ENCODE measurements at places on chromosomes 2 and 18.
A peak's percentile ranks its signal among the peaks of the same experiment; 100 is the strongest.

DNA sequence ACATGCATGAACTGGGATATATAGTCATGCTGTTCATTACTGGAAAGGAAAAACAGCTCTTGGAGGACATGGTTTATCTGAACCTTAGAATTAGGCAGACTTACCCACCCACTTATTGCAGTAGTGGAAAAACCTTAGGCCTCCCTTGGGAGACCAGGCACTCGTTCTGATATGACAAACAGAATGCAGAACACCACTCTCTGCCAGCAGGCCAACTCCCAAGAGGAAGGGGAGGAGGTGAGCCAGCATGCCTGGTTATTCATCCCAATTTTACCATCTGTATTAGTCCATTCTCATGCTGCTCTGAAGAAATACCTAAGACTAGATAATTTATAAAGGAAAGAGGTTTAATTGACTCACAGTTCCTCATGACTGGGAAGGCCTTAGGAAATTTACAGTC lies 17.5 kb downstream of the C18orf63 start:
- no peak for DNase-seq

- DNase-seq: no peak
Measured at GRCh38 chr2:12054956-12055618, 308.7 kb downstream of the LPIN1 start.

GRCh38 chr2:37877457-37878315 lies 47.4 kb upstream of the RMDN2 start:
- peak; percentile 78 for DNase-seq

- peak; percentile 41 for DNase-seq
Measured at GRCh38 chr18:10291568-10291981, 162.9 kb upstream of the APCDD1 start.

- DNase-seq: no peak
Measured at GRCh38 chr2:10680214-10680613, 9.6 kb downstream of the NOL10 start.

DNA sequence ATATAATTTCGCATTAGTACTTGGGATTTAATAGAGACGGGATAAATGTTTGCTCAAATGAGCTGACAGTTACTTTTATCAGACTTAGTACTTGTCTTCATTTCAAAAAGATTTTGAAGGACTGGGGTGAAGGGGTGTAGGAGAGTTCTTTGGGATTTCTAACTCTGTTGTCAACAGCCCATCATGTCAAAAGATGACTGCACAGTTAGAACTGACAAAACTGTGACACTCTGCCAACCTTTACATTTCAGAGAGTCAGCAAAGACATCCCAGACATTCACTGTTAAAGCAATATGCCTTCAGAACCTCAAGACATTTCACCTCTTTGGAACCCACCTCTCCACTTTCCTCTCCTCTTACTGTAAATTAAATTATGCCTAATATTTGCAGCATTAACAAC lies 285.4 kb upstream of the SPHKAP start:
- no peak for DNase-seq

- peak; percentile 53 for DNase-seq
Measured at GRCh38 chr2:136384531-136385303, 266.8 kb upstream of the CXCR4 start.

DNA sequence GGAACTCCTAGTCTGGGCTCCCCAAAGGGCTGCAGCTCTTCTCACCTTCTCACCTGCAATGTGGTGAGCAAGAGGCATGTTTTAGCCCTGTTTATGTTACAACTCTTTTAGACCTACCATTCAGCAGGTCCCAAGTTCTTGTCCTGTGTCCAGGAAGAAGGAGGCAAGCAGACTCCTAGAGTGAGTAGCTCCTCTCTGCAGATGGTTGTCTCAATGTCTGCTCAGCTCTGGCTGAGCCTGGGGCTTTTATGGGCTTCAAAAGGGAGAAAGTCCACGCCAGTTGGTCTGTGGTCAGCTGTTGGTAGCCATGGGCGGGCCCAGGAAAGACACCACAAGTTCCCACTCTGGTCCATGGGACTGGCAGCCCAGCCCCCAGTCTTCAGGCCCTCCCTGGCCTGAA lies 148.1 kb upstream of the HS6ST1 start:
- DNase-seq: no peak

DNA sequence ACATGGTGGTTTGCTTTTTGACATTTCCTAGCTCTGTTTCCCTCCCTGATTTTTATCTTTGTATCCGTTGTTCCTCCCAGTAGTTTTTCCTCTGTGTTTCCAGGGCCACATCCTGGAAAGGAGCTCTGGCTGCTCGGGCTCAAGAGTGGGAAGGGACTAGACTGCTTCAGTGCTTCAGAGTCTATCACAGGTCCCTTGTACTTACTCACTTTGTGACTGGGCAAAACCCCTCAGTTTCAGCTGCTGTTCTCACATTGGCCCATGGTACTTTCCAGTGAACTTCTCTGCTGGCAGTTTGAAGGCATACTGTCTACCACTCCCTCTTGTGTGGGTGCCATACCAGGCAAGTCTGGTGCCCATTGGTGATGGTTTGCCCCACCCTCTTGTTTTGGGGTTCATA lies 7.5 kb upstream of the STAMBP start:
- no peak for DNase-seq

DNA sequence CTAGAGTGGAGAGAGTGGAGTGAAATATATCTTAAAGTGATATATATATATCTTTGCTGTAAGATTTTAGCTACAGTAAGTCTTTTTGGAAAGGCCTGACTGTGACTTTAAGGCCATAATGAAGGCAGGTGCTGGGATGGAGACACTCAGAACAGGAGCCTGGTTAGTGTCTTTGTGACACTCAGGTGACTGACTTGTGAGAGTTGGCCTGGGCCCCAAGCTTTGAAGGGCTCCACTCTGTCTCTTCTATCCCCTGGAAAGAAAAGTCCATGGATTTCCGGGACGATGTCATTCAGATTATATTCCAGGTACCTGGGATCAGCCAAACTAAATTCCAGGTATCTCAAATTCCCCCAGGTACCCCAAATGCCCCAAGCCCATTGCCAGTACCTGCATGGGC lies 276.6 kb downstream of the PDE11A start:
- DNase-seq: no peak

GRCh38 chr2:109124982-109125592 lies 3.9 kb upstream of the SH3RF3 start:
- no peak for DNase-seq

- DNase-seq: peak; percentile 78
Measured at GRCh38 chr2:121722479-121722878, 14.2 kb downstream of the NIFK start.

- peak; percentile 76 for DNase-seq
Measured at GRCh38 chr2:164739966-164740365, 101.7 kb downstream of the COBLL1 start.

- peak; percentile 28 for DNase-seq
Measured at GRCh38 chr18:55534547-55534946, 53.4 kb downstream of the TCF4 start.

- peak; percentile 61 for DNase-seq
Measured at GRCh38 chr2:61887717-61888266, 664 bp downstream of the CCT4 start.

- peak; percentile 89 for DNase-seq
Measured at GRCh38 chr2:61763605-61764034, 90.2 kb downstream of the FAM161A start.

GRCh38 chr2:8954990-8955389 lies 48.5 kb downstream of the MBOAT2 start:
- DNase-seq: no peak

GRCh38 chr2:207188626-207189419 lies 23.1 kb upstream of the KLF7 start:
- DNase-seq: peak; percentile 78

DNA sequence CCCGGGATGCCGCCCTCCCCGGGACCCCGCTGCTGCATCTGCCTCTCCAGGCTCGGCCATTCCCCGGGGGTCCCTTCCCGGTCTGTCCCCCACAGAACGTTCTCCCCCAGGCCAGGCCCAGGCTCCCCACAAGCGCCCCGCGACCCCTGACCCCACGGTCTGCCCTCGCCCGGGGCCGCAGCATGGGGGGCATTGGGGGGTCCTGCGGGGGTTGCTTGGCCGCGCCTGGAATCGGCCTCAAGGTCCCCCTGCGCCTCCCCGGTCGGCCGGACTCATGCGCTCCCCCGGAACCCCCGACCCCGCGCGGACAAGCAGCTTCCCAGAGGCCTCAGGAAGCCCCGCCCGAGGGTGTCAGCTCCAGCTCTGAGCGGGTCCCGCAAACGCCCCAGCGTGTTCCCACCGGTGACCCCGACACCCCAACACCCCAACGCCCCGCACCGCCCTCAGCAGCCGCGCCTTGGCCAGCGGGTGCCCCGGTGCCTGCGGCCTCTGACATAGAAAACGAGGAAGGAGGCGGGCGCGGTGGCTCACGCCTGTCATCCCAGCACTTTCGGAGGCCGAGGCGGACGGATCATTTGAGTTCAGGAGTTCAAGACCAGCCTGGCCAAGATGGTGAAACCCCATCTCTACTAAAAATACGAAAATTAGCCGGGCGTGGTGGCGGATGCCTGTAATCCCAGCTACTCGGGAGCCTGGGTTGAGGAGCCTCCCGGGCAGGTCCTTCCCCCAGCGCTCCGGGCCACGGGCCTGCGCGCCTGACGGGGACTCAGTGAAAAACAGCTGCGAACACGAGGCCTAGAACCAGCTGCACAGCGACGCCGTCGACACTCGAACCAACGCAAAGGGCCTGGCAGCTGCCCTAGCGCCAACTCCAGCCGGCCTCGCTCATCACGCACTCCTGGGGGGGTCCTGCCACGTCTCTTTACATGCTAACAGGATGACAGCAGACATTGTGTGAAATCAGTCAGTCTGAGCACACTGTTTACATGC lies 61.8 kb upstream of the CTDP1 start:
- DNase-seq: no peak

- no peak for DNase-seq
Measured at GRCh38 chr2:239042046-239042445, 194.2 kb downstream of the TWIST2 start.

- DNase-seq: no peak
Measured at GRCh38 chr2:100396483-100396882, 21.0 kb downstream of the CHST10 start.

DNA sequence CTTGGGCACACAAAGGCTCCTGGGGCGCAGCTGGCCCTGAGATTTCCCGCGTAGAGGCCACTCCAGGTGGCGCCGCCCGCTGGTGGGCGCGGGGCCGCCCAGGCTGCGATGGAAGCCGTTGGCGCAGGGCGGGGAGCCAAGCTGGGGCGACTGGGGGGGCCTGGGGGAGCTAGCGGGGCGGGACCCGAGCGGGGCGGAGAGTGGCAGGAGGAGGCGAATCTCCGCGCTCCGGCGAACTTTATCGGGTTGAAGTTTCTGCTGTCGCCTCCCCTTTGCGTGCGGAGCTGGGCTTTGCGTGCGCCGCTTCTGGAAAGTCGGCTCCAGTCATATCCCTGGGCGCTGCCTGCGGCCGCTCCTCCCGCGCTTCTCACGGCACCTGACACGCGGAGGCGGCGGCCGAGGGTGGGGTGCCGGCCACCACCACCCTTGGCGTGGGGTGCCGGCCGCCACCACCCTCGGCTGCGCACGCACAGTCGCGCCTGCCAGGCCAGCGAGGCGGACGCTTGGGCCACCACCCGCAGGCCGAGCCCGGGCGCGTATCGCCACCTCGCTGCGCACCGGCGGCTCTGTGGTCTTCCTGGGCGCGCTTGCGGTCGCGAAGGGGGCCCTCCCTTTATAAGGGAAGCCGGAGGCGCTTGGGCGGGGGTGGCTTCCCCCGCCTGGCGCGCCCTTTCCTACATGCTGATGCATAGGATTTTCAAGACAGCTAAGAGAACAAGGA lies 919 bp upstream of the CYP1B1 start:
- peak; percentile 92 for DNase-seq

- no peak for DNase-seq
Measured at GRCh38 chr2:42954227-42954962, 162.0 kb upstream of the HAAO start.

GRCh38 chr18:33960417-33960816 lies 264.3 kb downstream of the NOL4 start:
- no peak for DNase-seq

DNA sequence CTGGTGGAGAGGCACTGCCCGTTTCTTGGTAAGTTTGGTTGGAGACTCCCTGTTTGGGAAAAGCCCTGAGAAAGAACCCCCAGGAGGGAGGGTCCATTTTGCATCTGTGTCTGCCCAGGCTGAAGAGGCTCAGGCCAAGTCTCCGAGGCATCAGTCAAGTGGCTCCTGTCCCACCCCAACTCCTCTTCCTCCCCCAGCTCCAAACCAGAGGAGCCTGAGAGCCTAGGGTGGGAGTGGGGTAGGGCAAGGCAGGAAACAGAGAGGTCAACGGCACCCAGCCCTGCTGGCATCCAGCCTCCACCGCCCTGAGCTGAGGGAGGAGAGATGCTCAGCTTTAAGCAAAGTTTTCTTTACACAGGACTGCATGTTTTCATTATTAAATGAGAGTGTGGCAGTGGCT lies 38.2 kb downstream of the CYP27C1 start:
- no peak for DNase-seq

- DNase-seq: no peak
Measured at GRCh38 chr2:101587251-101587650, 110.3 kb upstream of the MAP4K4 start.

GRCh38 chr2:43318791-43319190 lies 92.4 kb upstream of the ZFP36L2 start:
- DNase-seq: peak; percentile 68

DNA sequence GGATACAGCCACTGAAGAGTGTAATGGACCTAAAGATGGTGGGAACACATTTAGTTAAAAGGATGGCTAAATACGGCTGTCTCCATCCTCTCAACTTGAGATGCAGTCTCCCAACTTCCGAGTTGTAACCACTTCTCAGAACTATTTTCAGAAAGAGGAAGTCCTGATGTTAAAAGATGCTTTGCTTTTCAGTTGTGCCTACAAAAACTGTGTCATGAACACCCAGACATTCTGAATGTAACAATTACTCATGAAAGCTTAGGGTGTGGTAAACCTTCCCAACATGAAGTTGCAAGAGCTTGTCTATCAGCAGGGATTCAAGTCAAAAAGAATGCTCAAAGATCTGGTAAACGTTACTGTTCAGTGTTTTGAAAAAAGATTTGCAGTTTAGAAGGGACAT lies 147.9 kb downstream of the DOCK10 start:
- no peak for DNase-seq

DNA sequence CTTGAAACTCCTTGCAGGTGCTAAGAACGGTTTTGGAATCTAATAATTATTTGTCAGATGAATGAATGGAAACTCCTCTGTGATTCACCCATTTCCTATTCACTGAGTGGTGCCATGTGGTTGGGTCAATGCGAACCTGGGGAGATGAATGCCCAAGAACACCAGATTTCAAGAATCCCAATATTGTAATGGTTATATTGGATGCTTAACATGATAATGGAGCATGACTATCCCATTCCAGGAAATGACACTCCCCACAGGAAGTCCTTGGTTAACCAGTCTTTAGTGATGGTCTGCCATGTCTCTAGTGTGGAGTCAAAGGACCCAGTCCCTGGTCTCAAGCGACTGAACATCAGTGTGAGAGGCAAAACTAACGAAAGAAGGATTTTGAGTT lies 67.9 kb upstream of the ST3GAL5 start:
- no peak for DNase-seq

GRCh38 chr2:100988630-100989417 lies 13.3 kb upstream of the RPL31 start:
- DNase-seq: peak; percentile 39

GRCh38 chr18:79575891-79576685 lies 103.5 kb upstream of the CTDP1 start:
- DNase-seq: peak; percentile 78
